ENCODE measurements at places on chromosomes 11 and 22.

- no peaks in the 10 kb centered on the region for H3K27me3 ChIP-seq
- peaks cover 97% of the 10 kb centered on the region for H3K4me1 ChIP-seq
- DNase-seq: peak; percentile 57
- no peaks in the 10 kb centered on the region for H3K36me3 ChIP-seq
- peak overlapping the region; percentile 99 for H3K27ac ChIP-seq
These were observed 17.2 kb downstream of the ARHGEF17 start for GRCh38 chr11:73325036-73325981.

- no peaks in the 10 kb centered on the region for H3K4me1 ChIP-seq
- no peak overlapping the region for H3K4me3 ChIP-seq
- no peaks in the 10 kb centered on the region for H3K27me3 ChIP-seq
- H3K36me3 ChIP-seq: no peaks in the 10 kb centered on the region
- DNase-seq: no peak
These were observed 28.6 kb upstream of the ANGPTL5 start for GRCh38 chr11:101944923-101945322.

DNA sequence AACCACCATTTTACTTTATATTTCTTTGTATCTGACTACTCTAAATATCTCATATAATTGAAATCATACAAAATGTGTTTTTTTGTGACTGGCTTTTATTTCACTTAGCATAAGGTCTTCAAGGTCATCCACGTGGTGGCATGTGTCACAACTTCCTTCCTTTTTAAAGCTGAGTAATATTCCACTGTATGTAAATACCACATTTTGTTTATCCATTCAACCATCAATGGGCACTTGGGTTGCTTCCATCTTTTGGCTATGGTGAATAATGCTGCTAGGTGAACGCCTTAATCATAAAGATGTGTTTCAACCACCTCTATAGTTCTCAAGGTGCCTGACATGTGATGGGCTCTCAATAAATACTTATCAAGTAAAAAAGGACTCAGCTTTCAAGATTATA, 15.5 kb downstream of the RAB30 start:
- no peaks in the 10 kb centered on the region for H3K27me3 ChIP-seq
- H3K4me1 ChIP-seq: peaks cover 63% of the 10 kb centered on the region
- H3K4me3 ChIP-seq: no peak overlapping the region
- DNase-seq: no peak
- no peak overlapping the region for H3K27ac ChIP-seq

DNA sequence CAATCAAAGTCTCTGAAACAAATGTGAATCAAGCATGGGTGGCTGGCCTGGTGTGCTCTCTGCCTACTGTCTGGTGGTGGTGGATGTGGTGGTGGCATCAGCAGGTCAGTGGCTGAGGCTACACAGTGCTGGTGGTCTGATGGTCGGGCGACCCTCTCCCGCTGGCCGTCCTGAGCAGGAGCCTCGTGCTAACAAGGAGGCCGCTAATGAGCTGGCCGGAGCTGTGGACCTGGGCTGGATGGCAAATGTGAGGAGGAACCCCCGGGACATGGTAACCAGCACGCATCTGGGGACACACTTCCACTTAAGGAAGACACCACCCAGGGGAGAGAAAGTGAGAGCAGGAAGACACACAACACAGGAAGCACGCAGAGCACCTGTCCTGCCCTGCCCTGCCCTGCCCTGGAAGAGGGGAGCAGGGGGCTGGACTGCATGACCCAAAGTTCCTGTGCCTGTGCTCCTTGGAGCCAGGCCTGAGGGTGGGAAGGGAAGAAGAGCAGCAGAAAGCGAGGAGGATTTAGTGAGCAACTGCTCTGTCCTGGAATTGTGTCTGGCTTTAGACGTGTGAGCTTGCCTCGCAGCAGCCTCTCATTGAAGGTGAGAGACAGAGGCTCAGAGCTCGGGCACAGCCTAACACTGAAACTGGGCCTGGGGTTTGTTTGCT, 23.7 kb downstream of the SLC37A2 start:
- H3K4me3 ChIP-seq: no peak overlapping the region
- no peak for DNase-seq
- no peaks in the 10 kb centered on the region for H3K36me3 ChIP-seq
- H3K4me1 ChIP-seq: peaks cover 8% of the 10 kb centered on the region

DNA sequence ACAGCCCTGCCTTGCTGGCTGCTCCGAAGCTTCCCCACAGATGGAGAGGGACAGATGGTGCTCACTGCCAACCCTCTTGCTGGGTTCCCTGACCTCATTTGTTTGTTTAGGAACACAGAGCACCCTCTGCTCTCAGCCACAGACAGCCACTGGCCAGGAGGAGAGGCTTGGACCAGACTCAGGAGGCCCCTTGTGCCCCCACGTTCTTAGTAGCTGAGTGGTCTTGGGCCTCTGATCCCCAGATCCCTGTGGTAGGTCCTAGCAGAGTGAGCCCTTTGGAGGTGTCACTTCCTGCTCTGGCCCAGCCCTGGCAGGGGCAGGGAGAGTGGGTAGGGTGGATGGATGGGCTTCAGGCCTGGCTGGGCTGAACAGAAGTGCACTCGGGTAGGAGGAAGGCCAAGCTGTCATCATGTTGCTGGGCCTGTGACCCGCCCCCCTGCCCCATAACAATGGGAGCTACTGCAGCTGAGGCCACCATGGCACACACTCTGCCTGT, 84.0 kb downstream of the DHCR7 start:
- no peak overlapping the region for H3K27ac ChIP-seq
- no peaks in the 10 kb centered on the region for H3K4me1 ChIP-seq
- no peaks in the 10 kb centered on the region for H3K36me3 ChIP-seq
- no peak for DNase-seq
- no peak overlapping the region for H3K4me3 ChIP-seq

DNA sequence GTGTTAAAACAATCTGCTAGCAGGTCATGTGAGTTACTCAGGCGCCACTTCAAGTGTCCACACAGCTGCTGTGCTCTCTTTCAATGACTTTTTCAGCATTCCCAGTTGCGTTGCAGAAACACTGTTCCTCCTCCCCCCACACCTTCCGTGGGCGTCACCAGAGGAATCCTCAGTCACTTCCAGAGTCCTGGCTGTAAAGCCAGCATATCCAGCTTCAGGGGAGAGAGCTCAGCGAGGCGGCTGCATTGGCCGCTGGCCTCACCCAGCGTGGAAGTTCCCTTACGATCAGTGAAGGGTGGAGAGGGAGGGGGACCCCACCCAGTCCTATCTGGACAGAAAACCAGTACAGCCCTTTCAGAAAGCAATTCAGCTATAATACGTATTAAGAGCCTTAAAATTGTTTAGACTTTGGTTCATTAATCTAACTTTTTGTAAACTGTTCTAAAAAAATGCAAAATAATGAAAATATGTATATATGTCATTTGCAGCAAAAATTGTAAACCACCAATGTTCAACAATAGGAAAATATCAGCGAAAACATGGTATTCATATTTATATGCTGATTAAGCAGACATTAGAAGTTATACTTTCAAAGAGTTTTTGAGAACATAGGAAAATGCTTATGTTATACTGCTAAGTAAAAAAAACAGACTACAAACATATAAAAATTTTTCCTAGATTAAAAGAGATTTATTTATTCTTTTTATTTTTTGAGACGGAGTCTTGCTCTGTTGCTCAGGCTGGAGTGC, 2.8 kb upstream of the ANO9 start:
- H3K4me3 ChIP-seq: no peak overlapping the region
- no peaks in the 10 kb centered on the region for H3K36me3 ChIP-seq
- H3K27ac ChIP-seq: no peak overlapping the region
- H3K27me3 ChIP-seq: peaks cover 15% of the 10 kb centered on the region
- H3K4me1 ChIP-seq: peaks cover 5% of the 10 kb centered on the region

DNA sequence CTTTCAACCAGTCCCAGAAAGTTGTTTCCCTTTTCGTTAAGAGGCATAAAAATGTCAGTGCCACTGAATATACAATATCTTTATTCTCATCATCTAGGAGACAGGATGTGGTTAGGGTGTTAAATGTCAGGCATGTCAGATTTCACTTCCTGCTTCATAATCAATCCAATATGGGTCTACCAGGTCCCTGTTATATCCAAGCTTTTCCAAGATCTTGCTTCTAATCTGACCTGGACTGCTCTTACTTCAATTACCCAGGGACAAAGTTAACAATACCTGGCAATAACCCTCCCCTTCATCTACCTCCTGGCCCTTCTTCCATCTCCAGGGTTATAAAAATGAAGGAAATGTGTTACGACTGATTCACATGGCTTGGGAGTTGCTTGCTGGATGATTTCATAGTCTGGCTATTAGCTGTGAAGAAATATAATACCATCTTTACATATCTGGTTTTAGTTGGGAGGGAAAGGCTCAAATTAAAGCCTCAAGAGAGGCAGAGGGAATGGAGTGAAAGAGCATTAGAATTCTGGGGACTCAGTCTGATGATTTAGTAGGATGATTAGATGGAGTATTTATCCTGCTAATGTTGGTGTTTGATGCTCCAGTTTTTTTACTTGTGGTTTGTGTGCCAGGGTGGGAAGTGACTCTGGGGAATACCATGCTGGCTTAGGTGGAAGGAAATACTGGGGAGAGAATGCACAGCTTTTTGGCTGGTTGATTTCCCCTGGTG, 534.3 kb downstream of the ETS1 start:
- no peaks in the 10 kb centered on the region for H3K27me3 ChIP-seq
- no peak overlapping the region for H3K27ac ChIP-seq
- H3K4me3 ChIP-seq: no peak overlapping the region
- H3K36me3 ChIP-seq: no peaks in the 10 kb centered on the region

DNA sequence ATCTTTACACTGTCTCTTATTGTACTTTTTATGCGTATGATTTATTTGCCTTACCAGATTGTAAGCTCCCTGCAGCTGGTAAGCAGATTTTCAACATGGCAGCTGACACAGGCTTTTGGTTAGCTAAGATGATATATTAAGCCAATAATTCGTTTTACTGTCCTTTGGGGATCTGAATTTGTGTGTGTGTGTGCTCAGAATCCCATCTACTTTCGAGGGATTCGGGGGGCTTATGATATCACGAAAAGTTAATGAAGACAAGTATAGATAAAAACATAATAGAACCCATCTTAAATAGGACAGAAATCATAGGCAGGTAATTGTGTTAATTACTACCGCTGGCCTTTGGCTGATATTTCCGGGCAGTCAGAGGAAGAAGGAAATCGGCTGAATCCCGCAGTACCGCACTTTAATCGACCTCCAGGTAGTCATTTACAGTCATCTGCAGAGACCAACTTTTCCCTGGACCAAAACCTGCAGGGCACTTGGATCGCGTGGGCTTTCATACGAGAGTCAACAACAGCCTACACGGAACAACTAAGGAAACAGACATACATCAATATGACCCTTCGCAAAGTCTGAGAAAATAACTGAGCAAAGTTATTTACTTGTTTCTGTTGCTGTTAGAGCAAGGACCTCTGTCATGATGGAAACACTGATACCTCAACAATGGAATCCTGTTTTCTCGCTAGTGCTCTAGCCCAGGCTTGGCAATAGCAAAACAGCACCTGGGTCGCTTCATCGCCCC, 802 bp downstream of the KBTBD3 start:
- H3K27me3 ChIP-seq: no peaks in the 10 kb centered on the region
- H3K4me1 ChIP-seq: peaks cover 11% of the 10 kb centered on the region
- DNase-seq: no peak

DNA sequence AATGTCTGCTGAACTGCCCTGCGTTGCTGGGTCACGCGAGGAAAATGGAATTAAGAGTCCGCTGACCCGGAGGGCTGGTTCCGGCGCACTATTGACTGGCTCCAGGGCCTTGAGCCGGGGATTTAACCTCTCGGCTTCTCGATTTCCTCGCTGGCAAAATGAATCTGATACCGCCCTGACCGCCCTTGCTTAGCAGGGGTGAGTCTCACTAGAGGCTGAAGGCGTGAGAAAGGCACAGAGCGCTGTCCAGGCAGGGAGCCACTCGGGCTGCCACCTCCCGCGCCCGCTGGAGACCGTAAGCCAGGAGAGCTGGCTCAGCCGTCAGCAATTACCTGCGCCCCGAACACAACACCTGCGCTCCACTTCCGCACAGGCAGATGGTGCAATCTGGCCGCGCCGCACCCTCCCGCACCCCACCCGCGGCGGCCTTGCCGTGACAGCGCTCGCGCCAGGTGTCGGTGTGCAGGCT, 65.6 kb downstream of the BUD13 start:
- no peak overlapping the region for H3K4me3 ChIP-seq
- peaks cover 32% of the 10 kb centered on the region for H3K27me3 ChIP-seq
- H3K27ac ChIP-seq: no peak overlapping the region
- DNase-seq: no peak
- no peaks in the 10 kb centered on the region for H3K36me3 ChIP-seq

DNA sequence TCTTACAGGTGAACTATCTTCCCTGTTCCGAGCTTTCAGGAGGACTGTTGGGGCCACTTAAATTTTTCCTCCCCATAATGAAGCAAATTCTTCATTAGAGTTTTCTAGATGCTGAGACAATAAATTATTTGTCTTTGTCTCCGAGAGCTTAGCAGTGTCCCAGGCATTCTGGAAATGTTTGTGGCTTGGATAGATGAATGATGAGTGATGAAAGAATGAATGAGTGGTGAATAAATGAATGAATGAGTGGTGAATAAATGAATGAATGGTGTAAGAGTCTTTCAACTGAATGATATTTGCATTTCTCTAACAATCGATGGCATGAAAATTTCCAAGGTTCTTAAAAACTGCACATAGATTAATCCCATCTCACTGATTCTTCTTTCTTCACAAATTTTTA, 52.8 kb downstream of the AHNAK start:
- no peaks in the 10 kb centered on the region for H3K36me3 ChIP-seq
- no peak overlapping the region for H3K27ac ChIP-seq
- DNase-seq: no peak
- no peaks in the 10 kb centered on the region for H3K27me3 ChIP-seq

DNA sequence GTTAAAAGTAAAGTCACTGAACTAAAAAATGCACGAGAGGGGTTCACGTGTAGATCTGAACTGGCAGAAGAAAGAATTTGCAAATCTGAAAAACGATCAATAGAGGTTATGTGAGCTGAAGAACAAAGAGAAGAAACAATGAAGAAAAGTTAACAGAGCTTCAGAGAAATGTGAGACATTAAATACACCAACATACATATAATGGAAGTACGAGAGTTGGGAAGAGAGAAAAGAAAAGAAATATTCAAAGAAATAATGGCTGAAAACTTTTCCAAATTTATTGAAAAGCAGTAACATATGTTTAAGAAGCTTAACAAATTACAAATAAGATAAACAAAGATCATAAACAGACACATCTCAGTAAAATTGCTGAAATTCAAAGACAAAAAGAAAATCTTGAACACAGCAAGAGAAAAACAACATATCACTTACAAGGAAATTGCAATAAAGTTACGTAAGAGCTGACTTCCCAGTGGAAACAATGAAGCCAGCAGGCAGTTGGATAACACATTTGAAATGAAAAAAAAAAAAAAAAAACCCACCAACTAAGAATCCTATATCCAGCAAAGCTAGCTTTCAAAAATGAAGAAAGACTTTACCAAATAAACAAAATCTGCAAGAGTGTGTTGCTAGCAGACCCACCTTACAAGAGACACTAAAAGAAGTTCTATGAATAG, 56.8 kb downstream of the EMSY start:
- H3K27ac ChIP-seq: no peak overlapping the region
- no peaks in the 10 kb centered on the region for H3K27me3 ChIP-seq
- DNase-seq: no peak

- H3K4me3 ChIP-seq: no peak overlapping the region
- no peaks in the 10 kb centered on the region for H3K4me1 ChIP-seq
- no peak overlapping the region for H3K27ac ChIP-seq
- no peaks in the 10 kb centered on the region for H3K27me3 ChIP-seq
These were observed 610.4 kb upstream of the B3GAT1 start for GRCh38 chr11:135022454-135022853.

- peak overlapping the region; percentile 65 for H3K4me3 ChIP-seq
- DNase-seq: no peak
- H3K4me1 ChIP-seq: peaks cover 20% of the 10 kb centered on the region
- H3K36me3 ChIP-seq: peaks cover 29% of the 10 kb centered on the region
These were observed 709 bp downstream of the SSRP1 start for GRCh38 chr11:57335023-57335342.

Data from heart left ventricle (tissue), 16 donors.